Activated CD8-positive, alpha-beta memory T cell treated with anti-CD3 and anti-CD28 coated beads for 48 hours (primary cell): ENCODE measurements at places on chromosomes 3 and 15.

- DNase-seq: no peak
Observed at GRCh38 chr3:166499636-166500035, 662.4 kb upstream of the BCHE start.

GRCh38 chr3:45676325-45677032, 12.7 kb upstream of the SACM1L start:
- no peak for DNase-seq

DNA sequence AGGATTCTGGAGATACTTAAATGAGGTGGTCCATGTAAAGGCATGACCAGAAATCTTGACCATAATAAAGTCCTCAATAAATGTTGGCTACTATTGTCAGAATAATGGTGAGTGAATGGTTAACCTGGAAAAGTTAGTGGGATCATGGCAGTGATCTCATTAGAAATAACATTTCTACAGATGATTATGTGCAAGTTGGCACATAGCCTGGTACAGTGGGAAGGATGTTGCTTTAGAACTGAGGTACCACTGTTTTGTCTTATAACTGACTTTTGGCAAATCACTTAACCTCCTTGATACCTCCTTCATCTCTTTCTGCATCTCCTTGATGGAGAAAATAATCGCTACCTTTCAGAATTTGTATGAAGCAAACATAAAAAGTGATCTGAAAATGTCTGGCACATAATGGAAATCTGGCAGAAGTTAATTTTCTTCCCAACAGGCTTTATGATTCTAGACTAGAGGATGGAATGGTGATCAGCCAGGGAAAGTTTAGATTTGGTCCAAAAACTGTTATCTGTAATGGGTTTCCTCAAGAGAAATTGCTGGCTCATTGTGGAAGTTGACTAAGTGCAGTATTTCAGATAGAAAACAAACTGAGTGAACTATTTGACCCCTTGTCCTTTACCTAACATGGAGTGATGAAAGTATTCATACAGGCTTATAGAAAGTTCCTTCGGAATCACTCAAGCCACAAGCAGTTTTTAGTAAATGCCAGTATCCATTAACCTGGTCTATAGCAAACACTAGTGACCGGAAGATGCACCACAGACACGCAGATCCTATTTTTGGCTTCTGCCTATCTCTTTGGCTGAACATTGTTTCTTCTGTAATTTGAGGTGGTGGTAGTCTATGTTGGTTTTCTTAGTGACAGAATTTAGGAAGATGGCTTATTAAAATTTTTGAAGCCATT, 449.6 kb upstream of the TGFBR2 start:
- DNase-seq: no peak

- no peak for DNase-seq
Observed at GRCh38 chr15:59232476-59232875, 25.8 kb downstream of the LDHAL6B start.

- DNase-seq: peak; percentile 45
Observed at GRCh38 chr15:45635191-45635638, 386 bp downstream of the SQOR start.

GRCh38 chr3:69872783-69873378, 126.7 kb upstream of the SAMMSON start:
- no peak for DNase-seq

GRCh38 chr3:70770650-70771049, 458.2 kb upstream of the MDFIC2 start:
- no peak for DNase-seq

DNA sequence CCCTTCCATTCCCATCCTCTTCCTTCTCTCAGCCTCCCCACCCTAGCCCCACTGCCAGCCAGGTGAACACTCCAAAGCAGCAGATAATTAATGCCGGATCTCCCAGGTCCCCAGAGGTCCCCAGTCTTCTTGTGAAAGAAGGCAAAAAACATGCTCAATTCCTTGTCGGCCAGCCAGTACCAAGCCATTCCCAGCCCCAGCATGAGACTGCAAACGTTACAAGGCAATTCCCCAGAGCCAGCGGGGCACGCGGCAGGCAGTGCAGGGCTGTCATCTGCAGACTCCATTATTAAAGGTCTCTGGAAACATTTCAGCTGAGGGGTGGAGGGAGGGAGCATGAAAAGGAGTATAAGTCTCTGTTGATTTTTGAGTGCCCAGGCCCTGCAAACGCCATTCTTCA, 117.8 kb downstream of the XXYLT1 start:
- no peak for DNase-seq

- no peak for DNase-seq
Observed at GRCh38 chr3:181916013-181916412, 204.3 kb downstream of the SOX2 start.

DNA sequence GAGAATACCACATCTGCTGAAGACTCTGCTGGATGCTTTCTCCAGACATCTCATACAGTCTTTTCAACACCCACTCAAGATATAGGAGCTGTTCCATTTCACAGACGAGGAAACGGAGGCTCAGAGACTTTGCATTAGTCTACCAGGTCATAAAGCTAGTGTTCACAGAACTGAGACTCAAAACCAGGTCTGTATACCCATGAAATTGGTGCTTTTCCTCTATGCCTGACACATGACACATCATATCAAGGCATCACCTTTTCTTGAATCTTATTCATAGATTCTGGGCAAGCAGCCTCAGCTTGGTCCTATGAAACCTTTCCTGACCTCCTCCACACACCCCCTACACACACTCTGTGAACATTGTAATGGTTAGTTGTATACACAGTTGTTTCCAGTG, 101.2 kb downstream of the LPP start:
- DNase-seq: no peak

DNA sequence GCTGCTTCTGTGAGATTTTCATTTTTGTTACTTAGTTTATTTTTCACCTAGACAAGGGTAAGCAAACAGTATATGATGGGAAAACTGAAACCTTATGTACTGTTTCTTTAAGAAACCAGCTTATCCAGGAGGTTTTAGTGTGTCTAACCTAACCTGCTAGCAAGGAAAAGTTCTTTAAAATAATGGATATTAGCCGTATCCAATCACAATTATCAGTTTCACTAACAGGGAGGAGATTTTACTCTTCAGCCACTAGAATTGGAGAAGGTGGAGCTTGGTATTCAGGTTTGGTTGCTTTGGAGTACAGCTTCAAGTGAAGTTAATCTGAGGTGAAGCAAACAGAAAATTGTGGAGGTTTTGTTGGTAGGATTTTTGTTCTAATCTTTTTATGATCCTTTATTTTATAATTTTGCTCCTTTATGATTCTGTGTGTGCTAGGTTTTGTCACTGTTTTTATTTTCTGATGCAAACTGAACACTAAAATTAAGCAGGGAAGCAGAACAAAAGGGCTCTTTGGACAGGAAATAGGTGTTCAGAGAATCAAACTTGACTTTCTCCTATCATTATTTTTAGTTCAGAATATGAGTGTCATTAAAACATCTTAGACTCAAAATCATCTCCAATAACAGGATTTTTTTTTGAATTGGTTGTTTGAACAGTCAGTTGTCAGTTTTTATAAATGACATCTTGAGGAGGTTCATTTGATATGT, 13.0 kb downstream of the ZFAND6 start:
- DNase-seq: no peak

DNA sequence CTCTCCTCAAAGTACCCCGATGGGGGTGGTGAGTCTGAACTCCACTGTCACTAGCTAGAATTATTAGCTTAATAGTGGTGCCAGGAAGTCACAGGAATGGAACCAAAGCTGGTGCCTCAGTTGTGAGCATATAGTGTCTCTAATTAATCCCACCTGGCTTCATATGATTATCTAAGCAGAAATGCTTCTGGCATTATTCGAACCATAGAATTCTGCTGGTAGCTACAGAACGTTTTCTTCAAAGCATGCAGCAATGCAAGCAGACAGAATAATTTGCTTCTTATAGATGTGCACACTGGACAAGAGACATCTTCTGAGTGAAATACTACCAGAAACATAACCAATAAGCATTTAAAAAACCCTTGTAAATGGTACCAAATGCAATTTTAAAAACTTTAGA, 160.9 kb downstream of the IMPG2 start:
- no peak for DNase-seq

DNA sequence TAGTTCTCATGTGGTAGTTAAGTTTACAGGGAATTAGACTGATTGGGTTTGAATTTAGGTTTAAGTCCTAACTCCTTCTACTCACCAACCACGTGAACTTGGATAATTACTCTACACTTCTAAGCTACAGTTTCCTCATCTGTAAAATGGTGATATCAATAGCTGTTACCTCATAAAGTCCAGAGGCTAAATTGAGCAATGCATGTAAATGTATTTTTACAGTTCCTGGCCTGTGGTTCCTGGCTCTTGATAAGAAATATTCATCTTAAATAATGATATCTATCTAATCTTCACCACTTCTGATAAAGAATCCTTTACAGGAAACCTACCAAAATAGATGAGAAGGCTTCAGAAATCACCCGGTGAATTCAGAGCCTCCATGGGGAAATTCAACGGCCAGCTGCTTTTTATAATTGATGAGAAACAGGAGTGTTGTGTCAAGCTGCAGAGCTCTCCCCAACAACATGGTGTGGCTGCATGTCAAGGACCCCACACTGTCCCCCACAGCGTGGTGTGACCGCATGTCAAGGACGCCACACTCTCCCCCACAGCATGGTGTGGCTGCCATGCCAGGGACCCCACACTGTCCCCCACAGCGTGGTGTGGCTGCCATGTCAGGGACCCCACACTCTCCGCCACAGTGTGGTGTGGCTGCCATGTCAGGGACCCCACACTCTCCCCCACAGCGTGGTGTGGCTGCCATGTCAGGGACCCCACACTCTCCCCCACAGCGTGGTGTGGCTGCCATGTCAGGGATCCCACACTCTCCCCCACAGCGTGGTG, 80.8 kb upstream of the PEX5L start:
- no peak for DNase-seq

- DNase-seq: no peak
Observed at GRCh38 chr15:101038327-101039003, 119.3 kb downstream of the LRRK1 start.

DNA sequence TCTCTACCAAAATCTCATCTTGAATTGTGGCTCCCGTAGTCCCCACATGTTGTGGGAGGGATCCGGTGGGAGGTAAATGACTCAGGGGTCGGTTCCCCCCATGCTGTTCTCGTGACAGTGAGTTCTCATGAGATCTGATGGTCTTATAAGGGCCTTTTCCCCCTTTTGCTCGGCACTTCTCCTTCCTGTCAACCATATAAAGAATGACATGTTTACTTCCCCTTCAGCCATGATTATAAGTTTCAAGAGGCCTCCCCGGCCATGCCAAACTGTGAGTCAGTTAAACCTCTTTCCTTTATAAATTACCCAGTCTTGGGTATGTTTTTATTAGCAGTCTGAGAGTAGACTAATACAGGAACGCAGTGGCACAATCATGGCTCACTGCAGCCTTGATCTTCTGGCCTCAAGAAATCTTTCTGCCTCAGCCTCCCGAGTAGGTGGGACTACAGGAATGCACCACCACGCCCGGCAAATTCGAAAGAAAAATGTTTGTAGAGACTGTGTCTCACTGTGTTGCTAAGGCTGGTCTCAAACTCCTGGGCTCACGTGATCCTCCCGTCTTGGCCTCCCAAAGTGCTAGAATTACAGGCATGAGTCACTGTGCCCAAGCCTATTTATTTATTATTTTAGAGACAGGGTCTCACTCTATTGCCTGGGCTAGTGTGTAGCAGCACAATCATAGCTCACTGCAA, 101.0 kb downstream of the ATP10A start:
- no peak for DNase-seq

DNA sequence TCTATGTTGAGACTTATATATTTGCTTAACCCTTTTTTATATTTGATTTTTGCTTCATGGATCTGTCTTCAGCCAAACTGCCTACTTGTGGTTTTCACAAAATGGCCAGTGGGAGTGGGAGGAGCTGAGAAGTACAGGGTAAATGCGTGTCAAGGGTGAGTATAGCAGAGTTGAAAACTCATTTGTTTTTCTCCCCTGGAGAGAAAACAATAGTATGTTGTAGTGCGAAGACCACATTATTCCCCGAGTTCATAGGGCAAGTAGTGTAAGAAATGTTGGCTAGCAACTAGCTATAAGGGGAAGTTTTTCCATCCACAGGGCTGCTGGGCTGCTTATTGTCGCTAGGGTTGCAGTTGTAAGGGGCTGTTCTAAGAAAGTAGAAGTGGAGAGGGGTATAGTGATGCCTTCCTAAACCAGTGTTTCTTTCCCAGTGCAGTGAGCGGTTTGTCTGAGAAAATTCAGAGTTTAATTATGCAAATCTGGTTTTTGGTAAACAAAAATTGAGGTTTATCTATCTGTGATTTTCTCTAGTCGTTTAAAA, 153.8 kb upstream of the AZI2 start:
- DNase-seq: no peak

GRCh38 chr15:27767918-27768640, 331.0 kb downstream of the OCA2 start:
- DNase-seq: no peak

DNA sequence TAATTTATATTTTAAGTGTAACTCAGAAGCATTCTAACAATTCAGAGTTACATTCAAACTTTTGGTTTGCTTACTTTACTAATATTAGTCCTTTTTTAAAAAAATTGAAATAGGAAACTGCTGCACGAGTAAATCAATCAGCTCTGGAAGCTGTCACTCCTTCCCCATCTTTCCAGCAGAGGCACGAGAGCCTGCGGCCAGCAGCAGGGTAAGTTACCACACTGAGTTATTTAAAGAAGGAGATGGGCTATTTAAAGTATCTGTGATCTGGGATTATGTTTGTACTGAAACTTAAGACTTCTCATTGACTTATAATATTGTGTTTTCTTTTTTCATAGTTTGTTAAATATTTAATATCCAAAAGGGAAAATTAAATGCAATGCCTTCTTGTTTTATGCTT, 29.3 kb downstream of the APPL1 start:
- DNase-seq: no peak

DNA sequence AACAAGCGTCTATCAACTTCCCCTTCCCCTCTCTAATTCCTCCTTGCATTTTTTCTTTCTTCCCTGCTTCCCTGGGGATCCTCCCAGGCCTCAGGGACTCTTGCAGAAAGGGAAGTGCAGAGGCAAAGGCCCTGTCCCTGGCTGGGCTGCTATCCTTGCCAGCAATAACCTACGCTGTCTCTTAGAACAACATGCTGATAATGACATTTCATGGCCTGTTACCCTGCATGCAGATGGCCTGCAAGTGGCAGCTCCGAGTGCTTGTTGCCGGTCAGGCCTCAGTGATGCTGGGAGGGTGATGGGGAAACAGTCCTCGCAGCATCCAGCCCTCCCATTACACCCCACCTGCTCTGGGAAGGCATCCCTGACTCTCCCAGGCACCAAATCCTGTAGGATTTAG, 167.6 kb downstream of the RAB11A start:
- no peak for DNase-seq

DNA sequence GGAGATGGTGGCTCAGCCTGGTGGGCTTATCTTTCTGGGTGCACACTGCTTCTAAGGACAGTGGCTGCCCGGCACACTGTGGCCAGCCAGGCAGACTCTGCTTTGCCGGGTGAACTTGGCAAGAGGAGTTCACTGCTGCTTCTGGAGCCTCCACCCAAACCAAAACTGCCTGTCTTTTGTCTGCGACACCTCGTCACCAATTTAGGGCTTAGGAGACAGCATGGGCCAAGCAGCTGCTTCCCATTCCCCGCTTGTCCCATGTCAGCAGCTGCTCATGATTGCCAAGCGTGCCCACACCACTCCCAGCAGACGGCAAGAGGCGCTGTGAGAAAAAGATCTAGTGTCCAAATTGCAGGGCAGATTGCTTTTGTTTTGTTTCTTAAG, 57.3 kb downstream of the LSM3 start:
- no peak for DNase-seq
